Stimulated activated CD4-positive, alpha-beta T cell treated with anti-CD3 and anti-CD28 coated beads, Interleukin-15, amount 100 ng/mL, for 24 hours (primary cell): ENCODE measurements at places on chromosomes 2 and 18.

- no peak for DNase-seq
These were observed 163.9 kb upstream of the ID2 start for GRCh38 chr2:8517850-8518498.

DNA sequence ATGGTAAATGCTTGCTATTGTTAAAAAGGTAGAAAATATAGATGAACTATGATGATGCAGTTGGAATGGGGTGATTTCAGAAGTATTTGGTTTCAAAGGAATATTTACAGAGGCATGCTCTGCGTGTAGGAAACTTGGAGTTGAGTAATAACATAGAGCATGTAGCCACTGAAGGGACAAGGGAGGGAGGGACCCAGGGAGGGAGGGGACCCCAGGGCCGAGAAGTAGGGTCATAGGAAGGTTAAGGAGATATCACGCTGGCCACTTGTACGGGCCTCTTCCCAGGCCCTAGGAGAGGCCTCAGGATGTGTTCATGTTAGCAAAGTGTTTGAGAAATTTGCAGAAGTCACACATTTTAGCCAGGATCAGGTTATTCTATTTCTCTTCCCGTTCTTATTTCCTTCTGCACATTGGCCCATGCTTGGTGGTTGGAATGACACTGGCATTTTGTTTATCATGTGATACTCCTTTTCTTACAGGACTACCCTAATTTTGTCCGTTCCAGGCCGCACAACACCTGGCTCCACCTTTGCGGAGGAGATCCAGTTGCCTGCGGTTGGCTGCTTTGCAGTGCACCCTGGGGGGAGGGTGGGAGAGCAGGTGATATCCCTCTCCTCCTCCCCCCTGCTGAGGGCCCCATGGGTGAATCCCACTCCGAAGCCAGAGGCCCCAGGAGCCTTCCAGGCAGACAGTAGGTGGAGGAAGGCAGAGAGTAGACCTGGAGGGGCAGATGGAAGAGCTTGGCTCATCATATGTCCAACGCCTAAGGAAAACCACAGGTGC is 16.9 kb upstream of the ACKR3 start:
- DNase-seq: no peak

GRCh38 chr18:51107598-51108305 is 77.7 kb downstream of the SMAD4 start:
- DNase-seq: peak; percentile 19

- DNase-seq: no peak
These were observed 9.4 kb upstream of the GLI2 start for GRCh38 chr2:120726245-120726644.

DNA sequence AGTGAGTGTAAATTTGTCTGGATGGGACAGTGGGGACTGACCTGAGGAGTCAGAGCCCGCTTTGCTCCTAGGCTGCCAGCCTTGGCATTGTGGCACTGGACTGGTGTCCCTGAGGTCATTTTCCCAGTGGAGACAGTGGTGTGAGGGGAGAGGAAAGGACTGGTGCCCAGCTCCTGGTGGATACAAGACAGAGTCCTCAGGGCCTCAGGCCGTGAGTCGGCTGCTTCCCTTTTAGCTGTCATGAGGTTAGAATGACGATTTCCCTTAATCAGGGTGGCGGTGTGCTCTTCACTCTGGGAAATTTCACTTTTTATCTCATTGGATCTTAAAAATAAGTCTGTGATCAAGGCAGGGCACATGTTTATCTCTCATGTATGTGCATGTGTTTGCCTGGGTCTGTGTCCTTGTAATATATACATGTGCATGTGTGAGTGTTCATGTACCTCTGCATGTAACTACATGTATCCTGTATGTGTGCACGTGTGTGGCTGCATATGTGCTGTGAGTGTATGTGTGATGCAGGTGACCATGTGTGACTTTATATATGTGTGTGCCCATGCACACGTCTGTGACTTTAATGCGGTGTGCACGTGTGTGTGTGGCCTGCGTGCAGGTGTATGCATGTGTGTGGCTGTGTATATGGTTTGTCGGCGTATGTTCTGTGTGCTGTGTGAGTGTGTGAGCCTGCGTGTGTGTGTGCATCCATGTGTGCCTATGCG is 55.7 kb downstream of the GLI2 start:
- no peak for DNase-seq

DNA sequence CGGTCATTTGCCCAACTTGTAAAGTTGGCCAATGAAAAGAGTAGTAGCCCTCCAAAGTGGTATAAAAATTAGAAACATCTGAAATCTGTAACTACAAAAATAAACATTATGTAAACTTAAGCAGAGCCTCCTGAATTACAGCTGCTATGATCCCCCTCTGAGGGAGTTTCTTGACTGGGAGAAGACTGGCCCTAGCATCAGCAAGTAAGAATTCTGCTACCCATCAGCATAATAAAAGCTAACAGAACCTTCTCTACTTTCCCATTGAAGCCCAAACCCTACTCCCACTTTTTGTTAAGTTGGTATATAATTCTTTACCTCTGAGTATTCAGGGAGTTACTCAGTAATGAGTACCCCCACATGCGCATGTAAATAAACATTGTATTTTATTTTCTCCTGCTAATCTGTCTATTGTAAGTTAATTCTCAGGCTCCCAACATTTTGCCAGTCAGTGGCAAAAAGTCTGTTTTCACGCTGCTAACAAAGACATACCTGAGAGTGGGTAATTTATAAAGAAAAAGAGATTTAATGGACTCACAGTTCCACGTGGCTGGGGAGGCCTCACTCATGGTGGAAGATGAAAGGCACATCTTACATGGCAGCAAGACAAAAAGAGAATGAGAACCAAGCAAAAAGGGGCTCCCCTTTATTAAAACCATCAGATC is 71.3 kb downstream of the MYL12B start:
- no peak for DNase-seq

DNA sequence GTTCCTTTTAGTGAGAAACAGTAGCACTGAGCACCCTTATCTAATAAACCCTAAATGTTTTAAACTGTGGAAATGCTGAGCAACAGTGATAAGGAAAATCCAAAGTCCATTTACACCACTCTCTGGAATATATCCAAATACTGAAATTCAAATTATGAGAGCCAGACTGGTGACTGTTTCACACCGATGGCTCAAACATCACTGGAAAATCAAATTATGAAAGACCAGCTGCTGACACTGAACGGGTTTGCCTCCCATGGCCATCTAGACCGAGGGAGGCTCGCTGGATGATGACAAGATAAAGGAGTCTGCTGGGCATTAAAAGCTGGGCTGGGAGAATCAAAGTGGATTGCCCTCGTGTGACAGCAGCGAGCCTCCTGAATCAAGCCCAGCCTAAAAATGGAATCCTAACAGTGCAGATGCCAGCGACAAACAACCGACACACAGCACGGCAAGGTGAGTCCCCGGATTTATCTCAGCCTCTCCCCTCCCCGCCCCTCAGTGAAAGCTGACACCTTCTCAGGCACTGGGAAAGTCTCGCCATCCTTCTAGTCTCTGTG is 30.3 kb downstream of the SERPINE2 start:
- DNase-seq: no peak

GRCh38 chr18:76357585-76358260 is 137.3 kb downstream of the ZNF516 start:
- DNase-seq: no peak

GRCh38 chr2:101518578-101519492 is 43.9 kb upstream of the RFX8 start:
- no peak for DNase-seq

GRCh38 chr2:220226546-220226945 is 599.1 kb downstream of the SLC4A3 start:
- DNase-seq: no peak

GRCh38 chr2:6337472-6337820 is 528.3 kb downstream of the CMPK2 start:
- DNase-seq: no peak

DNA sequence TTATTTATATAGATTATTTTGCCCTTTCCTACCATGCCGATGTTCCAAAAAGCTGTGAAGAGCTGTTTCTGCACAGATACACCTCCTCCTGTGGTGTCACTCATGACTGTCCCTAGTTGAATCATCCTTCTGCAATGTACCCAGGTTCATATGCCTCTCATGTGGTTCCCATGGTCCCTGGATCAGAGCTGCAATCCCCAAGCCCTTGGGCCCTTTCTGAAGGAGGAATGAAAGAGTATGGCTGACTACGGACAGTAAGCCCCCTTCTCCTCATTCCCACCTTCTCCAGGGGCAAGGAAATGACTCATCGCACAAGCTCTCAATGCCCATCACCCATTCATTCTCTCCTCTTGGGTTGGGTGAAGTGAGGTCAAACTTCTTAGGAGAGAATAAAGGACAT is 63.9 kb upstream of the ACVR1 start:
- no peak for DNase-seq

DNA sequence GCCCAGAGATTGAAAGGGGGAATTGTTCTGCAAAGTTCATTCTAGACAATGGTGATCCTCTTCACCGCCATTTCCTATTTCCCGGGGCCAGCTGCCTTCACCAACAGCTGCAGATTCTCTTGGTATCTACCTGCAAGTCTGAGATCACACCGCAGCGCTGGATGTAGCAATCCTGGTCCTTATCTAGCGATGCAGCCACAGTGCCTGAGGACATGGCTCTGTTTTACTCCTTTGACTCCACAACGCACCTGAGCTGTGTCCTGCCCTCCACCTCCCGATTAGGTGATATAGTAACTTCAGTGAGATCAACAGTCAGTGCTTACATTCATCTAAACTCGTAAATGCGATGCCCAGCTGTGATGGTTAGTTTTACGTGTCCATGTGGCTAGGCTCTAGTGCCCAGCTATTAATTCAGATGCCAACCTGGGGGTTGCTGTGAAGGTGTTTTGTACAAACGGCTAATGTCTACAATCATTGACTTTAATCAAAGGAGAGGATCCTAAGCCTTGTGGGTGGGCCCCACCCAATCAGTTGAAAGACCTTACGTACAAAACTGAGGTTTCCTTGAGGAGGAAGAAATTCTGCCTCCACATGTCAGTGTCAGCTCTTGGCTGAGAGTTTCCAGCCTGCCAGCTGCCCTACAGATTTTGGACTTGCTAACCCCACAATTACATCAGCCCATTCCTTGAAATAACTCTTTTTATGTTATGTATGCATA is 189.8 kb downstream of the SH3BP4 start:
- DNase-seq: no peak

- no peak for DNase-seq
These were observed 56.9 kb downstream of the LPIN2 start for GRCh38 chr18:2956056-2956455.

GRCh38 chr18:69890558-69890957 is 57.1 kb downstream of the CD226 start:
- DNase-seq: peak; percentile 10

DNA sequence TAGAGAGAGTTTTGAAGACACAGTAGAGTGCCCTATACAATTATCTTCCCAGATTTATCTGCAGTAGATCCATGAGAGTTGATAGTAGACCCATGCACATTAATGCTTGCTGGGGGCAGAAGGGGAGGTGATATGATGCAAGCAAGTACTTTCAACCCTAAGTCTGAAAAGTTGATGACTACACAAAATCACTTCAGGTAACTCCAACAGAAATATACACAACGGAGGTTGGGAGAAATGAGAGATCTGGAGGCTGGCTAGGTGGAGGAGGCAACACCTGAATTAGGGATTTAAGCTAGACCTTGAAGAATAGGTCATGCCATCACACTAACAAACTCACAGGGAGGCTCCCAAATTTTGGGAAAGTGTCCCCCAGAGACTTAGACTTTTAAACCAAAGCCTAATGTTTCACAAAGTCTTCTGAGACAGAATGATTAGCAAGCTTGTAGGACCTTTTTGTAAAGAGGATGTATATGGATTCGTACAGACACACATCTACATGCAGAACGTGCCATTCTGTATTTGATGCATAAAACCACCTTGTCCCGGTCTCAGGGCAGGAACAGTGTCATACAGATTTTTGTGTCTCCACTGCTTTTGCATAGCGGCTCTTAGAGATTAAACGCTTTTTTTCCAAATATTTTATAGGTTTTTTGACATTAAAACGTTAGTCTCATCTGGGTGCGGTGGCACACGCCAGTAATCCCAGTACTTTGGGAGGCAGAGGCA is 937 bp upstream of the STAMBP start:
- no peak for DNase-seq

- DNase-seq: no peak
These were observed 139.2 kb upstream of the VRK2 start for GRCh38 chr2:57907411-57907810.

DNA sequence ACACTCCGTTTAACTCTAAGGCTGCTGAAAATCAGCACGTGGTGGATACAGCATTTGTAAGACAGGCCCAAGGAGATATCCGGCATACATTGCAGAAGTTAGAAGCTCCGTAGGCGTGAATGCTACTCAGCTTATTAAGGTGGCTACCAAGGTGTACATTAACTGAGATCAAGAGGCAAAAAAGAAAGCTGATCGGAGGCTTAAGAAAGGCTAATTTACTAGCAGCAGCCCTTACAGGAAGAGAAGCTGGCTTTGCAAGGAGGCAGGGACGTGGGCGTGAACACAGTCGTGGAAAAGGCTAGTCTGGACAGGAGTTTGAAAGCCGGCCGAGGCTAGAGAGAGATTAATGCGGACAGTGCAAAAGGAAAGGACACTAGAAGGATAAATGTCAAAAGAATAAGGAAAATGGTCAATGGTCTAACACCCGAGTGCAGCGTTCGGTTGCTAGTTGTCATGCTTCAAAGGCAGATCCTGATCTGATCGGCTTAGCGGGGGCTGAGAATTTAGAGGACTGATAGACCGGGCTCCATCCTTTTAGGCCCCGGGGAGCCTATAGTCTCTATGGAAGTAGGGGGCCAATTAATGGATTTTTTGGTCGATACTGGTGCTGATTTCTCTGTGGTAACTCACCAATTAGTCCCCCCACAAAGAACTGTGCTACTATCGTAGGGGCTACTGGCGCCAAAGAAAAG is 45.6 kb upstream of the SELENOI start:
- peak; percentile 49 for DNase-seq

GRCh38 chr18:72613534-72613930 is 69.4 kb upstream of the CBLN2 start:
- DNase-seq: no peak

GRCh38 chr2:228493852-228494251 is 312.4 kb upstream of the SPHKAP start:
- no peak for DNase-seq

- DNase-seq: no peak
These were observed 462.8 kb upstream of the SLC8A1 start for GRCh38 chr2:40914666-40915065.

- DNase-seq: no peak
These were observed 99.5 kb downstream of the MAP4K4 start for GRCh38 chr2:101796825-101797600.

DNA sequence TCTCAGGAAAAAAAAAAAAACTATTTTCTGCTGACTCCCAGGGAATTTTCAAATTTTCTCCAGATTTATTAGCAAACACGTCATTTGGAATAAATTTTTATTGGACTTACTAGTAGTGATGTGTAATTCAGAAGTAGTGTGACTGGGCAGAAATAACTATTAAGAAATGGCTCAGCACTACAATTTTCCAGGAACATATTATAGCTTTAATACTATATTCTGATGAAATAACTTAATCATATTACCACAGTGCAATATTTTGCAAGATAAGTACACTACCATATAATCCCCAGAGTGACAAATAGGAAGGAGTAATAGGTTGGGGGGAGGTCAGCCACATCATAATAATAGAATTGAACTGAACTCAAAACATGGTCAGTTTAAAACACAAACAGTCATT is 19.7 kb upstream of the TNFAIP6 start:
- DNase-seq: no peak

DNA sequence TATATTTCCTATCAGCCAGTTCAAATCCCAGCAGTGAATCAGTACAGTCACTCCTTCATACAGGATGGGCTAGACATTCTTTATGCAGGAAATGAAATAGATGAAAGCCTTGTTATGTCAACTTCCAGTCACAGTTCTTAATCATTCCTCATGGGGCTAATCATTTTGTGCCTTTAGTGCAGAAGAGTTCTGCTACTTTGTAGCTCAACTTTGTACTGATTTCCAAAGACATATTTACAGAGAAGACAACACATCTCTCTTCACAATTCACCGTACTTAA is 593.9 kb upstream of the NETO1 start:
- DNase-seq: no peak
